Caco-2 (cell line): ENCODE measurements at places on chromosomes 1 and 21.

DNA sequence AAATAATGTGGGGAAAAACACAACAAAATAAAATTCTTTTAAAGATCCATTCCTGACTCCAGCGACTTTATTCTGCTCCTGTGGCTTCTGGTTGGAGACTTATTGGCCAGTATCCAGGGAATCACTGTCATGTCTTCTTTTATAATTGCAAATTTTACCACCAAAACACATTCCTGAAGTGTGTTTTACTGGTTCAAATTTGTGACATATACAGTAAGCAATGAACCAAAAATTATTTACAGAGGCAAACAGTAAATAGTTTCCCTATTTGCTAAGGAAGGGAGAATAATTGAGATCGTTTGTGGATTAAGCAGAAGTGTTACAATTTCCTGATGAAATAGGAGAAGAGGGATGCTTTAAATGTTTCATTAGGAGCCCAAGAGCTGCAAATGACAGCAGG, 118.7 kb downstream of the ZNF281 start:
- no peak for DNase-seq

- DNase-seq: no peak
Observed at GRCh38 chr1:230077011-230077410, 10.0 kb downstream of the GALNT2 start.

DNA sequence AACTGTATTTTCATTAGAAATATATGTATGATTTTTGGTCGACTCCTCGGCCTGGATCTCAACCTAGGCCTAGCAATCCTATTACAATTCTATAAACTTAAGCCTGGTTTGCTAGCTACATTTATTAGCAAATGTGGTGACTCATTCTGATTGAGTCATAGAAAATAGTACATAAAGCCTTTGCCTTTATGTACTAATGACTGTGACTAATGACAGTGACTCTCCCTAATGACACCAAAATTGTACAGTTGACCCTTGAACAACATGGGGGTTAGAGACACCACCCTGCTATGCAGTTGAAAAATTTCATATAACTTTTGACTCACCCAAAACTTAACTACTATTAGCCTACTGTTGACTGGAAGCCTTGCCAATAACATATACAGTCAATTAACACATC, 78.9 kb downstream of the CLEC20A start:
- DNase-seq: no peak

GRCh38 chr1:196178083-196178635, 430.1 kb downstream of the KCNT2 start:
- DNase-seq: no peak

- DNase-seq: no peak
Observed at GRCh38 chr1:218679391-218679790, 334.3 kb downstream of the TGFB2 start.

GRCh38 chr1:186740324-186740723, 60.1 kb upstream of the PTGS2 start:
- DNase-seq: no peak

DNA sequence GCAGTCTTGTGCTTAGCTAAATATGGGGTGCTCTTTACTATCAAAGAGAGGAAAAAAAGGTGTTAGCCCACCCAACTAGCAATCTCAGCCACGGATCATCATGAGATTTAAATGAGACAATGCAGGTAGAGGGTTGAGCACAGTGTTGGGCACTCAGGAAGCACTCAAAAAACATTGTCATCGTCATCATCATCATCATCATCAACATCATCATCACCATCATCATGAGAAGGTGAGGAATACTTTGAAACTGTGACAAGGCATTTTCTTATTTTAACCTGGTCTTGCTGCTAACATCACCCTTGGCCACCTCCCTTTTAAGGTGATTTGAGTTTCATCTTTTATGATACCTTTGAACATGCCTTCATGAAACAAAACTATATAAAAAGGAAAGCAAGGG, 3.3 kb upstream of the MAPKAPK2 start:
- DNase-seq: no peak
